Panc1 (cell line): ENCODE measurements at places on chromosomes 12 and 14. TPM values are rescaled to one million over a fixed set of nuclear protein-coding genes. Genes with fewer than 3 reads are reported as not detected.

The KRT73 gene
- total RNA-seq, result not detected

GRCh38 chr12:75623631-75624154, 112.3 kb upstream of the KRR1 start:
- no peaks in the 10 kb centered on the region for H3K27me3 ChIP-seq
- no peaks in the 10 kb centered on the region for H3K36me3 ChIP-seq
- H3K27ac ChIP-seq, result peak overlapping the region; percentile 78
- H3K4me1 ChIP-seq, result peaks cover under 1% of the 10 kb centered on the region; the same call in 1 of the 2 replicates

The ACSS3 gene
- 0.10 TPM for total RNA-seq

DNA sequence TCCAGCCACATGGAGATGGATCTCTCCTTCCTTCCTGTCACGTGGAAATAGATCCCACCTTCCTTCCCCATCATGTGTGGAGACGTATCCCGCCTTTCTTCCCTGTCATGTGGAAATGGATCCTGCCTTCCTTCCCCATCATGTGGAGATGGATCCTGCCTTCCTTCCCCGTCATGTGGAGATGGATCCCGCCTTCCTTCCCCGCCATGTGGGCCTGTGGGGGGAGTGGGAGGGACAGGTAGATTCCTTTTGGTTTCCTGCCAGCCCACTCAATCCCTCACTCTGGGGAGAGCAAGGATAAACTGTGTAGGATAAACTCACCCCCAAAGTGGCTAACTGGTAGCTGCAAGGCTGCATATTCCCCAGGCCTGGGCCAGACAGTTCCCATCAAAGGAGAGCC, 31.7 kb upstream of the TDRD9 start:
- no peak overlapping the region for H3K27ac ChIP-seq
- no peak overlapping the region for H3K4me3 ChIP-seq

DNA sequence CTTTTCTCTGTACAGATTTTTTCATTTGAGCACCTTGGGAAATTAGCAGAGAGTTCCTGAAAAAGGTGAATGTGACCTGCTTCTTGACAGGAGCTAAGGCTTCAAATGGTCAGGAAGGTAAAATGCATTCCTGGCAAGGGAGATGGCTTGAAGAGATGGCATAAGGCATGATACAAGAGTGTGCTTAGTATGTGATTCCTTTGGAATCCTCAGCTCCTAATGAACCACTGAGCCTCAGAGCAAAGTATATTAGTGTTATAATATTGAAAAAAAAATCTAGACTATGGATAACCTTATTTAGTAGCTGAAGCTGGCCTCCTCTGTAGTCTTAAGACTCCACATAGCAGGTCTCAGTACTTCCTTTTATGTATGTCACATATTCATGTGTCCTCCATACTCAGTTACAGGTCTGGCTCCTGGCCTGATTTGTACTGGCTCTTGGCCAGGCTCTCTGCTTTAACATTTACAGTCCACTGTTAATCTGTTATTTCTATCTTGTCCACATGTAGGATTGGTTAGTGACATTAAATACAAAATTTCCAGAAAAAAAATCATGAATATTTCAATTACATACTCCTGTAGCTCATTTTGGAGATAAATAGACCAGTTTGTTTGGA, 17.9 kb downstream of the TOGARAM1 start:
- H3K27ac ChIP-seq, result no peak overlapping the region
- DNase-seq, result no peak
- no peak overlapping the region for H3K4me3 ChIP-seq
- no peaks in the 10 kb centered on the region for H3K27me3 ChIP-seq

- no peak for DNase-seq
- no peaks in the 10 kb centered on the region for H3K36me3 ChIP-seq
- peak overlapping the region; percentile 70; the same call in 1 of the 2 replicates for H3K27ac ChIP-seq
- H3K4me3 ChIP-seq, result no peak overlapping the region
- peaks cover 9% of the 10 kb centered on the region; the same call in 1 of the 2 replicates for H3K4me1 ChIP-seq
Observed at GRCh38 chr12:42706321-42706720, 116.8 kb upstream of the PRICKLE1 start.

The SERPINA12 gene
- not detected for total RNA-seq

DNA sequence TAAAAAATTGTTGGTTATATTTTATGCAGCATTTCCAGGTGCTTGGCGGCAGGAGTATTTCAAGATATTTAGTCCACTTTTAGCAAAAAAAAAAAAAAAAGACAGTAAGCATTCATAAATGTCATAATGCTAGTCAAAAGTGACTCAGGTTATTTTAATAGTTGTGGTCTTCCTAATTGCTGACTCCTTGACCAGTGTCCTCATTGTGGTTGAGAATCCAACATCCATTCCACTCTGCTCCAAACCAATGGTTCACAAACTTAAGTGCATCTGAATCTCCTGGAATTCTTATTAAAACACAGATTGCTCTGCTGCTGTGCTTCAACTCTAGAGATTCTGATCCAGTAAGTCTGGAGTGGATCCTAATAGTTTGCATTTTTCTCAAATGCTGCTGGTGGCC, 71.4 kb downstream of the AKAP6 start:
- H3K36me3 ChIP-seq, result no peaks in the 10 kb centered on the region
- H3K4me3 ChIP-seq, result no peak overlapping the region
- no peaks in the 10 kb centered on the region for H3K4me1 ChIP-seq

The TDRD9 gene
- total RNA-seq, result not detected

DNA sequence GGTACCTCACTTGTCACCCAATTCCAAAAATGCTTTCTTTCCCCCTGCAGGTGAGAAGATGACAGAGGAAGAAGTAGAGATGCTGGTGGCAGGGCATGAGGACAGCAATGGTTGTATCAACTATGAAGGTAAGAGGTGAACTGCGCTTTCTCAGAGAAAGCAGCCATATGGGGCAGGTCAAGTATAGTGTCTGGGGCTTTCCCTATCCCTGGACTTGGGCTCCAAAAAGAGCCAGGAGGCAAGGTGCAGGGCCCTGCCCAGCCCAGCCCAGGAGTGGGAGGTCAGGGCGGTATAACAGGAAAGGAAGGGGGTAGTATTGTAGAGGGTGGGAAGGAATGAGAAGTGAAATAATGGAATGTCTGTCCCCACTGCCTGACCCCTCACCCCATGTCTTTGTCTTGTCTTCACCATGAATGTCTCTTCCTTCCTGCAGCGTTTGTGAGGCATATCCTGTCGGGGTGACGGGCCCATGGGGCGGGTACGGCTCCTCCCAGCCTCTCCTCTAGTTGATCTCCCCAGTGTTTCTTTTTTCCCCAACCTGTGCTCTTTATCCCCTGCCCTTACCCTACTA, 2.1 kb downstream of the MYL6 start:
- peak overlapping the region; percentile 74 for H3K4me3 ChIP-seq
- peaks cover 20% of the 10 kb centered on the region for H3K4me1 ChIP-seq
- H3K27ac ChIP-seq, result peak overlapping the region; percentile 88
- no peak for DNase-seq
- H3K27me3 ChIP-seq, result no peaks in the 10 kb centered on the region
- peaks cover 2% of the 10 kb centered on the region; the same call in 1 of the 2 replicates for H3K36me3 ChIP-seq

DNA sequence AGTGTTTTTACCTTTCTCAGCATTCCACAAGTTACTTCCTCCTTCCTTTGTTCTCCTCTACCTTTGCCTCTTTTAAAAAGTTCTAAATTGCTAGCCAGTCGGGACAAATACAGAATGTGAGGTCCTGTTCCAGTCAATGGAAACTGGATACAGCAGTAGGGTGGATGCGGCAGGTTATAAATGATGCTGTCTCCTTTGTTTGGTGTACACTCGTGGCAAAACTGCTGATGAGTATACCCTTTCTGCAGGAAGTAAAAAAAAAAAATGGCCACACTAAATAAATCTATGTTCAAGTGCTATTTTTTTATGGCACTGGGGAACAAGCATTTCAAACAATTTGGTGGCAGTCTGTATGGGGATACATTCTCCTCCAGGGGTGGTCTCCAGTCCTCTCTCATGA, 27.5 kb downstream of the KLRK1 start:
- no peaks in the 10 kb centered on the region for H3K27me3 ChIP-seq
- H3K4me1 ChIP-seq, result peaks cover 21% of the 10 kb centered on the region
- DNase-seq, result no peak
- peak overlapping the region; percentile 94 for H3K27ac ChIP-seq
- H3K4me3 ChIP-seq, result no peak overlapping the region
